Stimulated activated CD4-positive, alpha-beta T cell treated with anti-CD3 and anti-CD28 coated beads, Interleukin-4, amount 100 ng/mL, for 4 hours (primary cell): ENCODE measurements at places on chromosomes 12 and 14.

GRCh38 chr12:72832024-72832423, 559.9 kb downstream of the TRHDE start:
- no peak for DNase-seq

GRCh38 chr14:55600784-55601561, 21.0 kb downstream of the KTN1 start:
- DNase-seq, result no peak

GRCh38 chr12:6923851-6924250, 3.9 kb upstream of the ATN1 start:
- DNase-seq, result no peak

DNA sequence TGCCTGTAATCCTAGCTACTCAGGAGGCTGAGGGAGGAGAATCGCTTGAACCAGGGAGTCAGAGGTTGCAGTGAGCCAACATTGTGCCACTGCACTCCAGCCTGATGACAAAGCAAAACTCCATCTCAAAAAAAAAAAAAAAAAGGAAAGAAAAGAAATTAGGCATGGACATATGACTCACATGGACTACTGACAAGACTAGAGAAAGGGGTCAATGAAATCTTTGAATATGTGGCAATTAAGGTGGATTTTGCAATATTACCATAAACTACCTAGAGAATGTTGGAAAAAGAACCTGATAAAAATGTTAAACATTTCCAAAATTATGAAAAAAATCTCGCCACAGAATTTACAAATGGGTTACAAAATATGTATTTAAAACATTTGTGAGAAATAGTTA, 873.6 kb downstream of the C12orf50 start:
- no peak for DNase-seq

- DNase-seq, result no peak
Observed at GRCh38 chr12:11891754-11892386, 178.9 kb upstream of the BCL2L14 start.

DNA sequence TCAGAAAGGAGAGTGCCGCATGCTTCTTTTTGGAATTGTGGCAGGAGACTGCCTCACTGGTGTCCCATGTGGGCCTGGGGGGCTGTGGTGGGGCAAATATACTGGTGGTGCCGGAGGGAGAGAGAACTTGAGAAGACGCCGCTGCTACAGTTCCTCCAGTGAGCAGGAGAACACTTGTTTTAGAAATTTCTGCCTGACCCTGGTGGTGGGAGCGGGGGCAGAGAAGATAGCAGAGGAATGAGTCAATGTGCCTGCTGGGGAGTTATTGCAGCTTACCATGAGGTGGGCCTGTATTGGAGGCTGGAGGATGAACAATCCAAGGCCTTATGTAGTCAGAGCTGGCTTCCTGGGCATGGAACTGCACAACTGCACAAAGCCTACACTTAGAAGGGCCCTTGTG, 211.8 kb downstream of the SNAPC1 start:
- no peak for DNase-seq

DNA sequence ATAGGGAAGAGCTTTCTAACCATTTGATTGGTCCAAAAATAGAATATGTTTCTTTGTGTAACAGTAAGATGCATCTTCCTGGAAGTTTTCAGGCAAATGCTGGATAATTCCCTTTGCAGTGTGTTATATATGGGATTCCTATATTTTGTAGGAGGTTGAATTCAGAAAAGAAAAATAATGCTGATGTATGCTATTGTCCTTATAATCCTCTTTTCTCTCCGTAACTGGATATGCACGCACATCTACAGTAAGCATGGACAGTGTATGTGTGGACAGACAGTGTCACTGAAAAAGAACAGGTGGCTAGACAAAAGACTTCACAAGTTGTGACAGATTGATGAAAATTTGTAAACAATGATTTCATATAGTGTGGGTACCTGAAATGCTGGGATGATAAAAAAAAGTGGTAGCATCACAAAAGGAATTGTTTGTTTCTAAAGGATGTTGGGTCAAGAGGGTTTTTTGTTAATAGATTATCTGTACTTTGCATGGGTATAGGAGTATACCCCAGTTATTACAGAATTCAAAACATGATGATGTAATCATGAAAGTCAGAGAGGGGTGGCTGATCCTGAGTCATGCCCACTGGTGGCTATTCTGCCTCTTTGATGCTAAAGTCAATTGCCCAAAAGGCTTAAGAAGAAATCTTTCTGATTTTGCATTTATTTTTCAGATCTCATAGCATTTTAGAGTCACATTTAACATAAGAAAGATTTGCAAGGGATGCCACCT, 160.7 kb upstream of the TMTC1 start:
- no peak for DNase-seq

DNA sequence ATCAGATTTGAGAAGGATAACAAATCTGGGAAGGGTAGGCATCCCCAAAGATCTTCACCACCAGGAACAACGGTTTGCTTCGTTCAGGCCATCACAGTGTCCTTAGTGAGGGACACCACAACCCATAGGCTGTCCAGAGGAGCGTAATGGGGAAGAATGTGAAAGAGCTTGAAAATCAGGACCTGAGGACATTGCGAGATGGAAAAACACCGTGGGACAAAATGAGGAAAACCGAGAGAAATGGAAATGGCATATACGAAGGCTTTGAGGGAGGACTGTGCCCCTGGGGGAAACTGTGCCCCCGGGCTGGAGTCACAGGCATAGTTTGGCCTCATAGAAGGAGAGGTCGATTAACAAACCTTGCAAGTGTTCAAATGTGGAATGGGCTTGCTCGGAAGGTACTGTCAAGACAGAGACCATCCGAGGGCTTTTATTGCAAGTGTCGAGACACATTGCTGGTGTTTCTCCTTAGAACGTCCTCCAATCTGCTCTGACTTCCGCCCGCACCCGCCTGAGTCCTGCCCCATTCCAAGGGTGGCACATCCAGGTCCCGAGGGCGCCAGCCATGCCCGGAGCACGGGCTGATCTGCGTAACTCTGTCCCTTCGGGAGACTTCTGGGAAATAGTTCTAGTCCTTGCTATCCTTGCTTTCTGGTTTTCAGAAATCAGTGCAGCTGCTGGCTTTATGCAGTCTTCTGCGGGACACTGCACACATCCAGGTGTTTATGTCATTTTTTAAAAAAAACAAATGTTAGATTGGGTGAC, 885 bp upstream of the PALS1 start:
- DNase-seq, result peak; percentile 5

DNA sequence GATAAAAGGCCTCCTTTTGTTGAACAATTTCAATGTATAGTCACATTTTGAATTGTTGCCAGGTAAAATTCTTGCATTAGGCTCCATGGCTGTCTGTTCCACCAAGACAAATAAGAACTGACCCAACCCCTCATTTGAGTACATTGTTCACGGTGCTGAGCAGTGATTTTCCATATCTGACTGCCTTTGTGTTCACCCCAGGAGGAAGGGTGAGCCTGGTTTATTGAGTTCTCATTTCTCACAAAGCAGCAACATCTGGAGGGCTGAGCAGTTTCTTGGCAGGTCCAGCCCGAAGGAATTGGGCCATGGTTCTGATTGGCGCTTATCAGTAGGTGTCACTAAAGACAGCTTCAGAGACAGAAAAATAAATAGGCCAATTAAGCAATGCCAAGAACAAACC, 149.1 kb downstream of the BMP4 start:
- DNase-seq, result no peak

DNA sequence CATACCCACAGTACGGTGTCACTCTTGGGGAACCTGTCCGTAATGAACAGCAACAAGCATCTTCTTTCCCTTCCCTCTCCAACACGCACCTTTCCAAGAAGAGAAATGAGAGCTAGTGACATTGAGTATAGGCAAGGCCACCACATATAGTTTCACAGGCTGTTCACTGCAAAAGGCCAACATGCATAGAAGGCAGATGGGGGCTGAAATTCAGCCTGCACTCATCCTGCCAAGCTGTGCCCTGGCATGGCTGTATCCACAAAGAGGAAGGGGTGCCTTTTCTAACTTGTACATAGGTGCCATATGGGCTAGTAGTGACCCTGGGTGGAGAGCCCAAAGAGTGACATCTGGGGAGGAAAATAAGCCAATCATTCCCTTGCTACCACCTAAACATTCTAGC, 169.6 kb downstream of the ZFP36L1 start:
- DNase-seq, result no peak

DNA sequence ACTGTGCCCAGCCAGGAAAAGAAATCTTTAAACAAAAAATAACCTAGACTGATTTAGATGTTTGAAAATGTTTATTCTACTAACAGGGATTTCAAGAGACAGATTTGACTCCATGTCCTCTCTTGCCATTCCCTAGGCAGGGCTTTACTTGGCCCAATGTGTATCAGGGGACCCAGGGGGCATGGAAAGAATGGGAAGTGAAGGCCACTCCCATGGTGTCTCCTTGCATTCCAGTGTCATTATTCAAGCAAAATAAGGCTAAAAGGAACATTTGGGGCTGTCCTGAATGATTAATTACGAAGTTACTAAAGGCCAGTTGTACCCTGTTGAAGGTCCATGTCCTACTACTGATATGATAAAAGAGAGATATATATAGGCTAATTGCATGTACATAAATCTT, 151.9 kb upstream of the ATF7IP start:
- DNase-seq, result no peak

DNA sequence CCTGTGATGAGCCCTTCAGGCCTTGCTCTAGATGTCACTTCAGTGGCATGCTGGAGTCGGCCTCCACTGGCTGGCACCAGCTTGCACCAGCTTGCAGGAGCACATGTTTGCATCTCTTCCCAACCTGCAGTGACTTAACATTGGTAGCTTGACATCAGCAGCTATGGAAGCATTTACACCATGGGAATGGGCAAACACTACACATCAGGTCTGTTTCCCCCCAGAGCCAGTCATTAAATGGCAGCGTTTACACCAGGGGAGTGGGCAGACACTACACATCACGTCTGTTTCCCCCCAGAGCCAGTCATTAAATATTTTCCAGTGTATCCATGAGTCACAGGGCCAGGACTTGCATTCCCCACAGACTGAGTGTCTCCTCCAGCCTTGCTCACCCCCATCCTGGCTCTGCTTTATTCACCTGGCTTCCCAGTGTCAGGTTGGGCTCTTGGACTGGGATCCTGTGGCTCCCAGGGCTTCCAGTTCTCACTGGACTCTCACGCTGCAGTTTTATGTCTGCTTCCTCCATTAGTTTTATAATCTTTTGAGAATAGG, 51.6 kb upstream of the VRK1 start:
- DNase-seq, result no peak
